ENCODE measurements at places on chromosomes 4 and X. TPM values are rescaled to one million over a fixed set of nuclear protein-coding genes. Genes with fewer than 3 reads are reported as not detected.

Gene C4orf50
- total RNA-seq, result not detected

Gene SLAIN2
- 18.6 TPM for total RNA-seq

Gene HS6ST2
- 5.8 TPM for total RNA-seq

Gene AGA
- total RNA-seq, result 50.1 TPM

Gene SLC10A4
- not detected for total RNA-seq

Gene CD38
- under 0.01 TPM for total RNA-seq

Gene GRIA3
- total RNA-seq, result 0.24 TPM

Gene SLC4A4
- under 0.01 TPM for total RNA-seq

Gene LRCH2
- total RNA-seq, result not detected

Gene ACSL1
- 100.0 TPM for total RNA-seq

Gene CT55
- not detected for total RNA-seq

Gene TDO2
- total RNA-seq, result under 0.01 TPM

Gene SYNPO2
- total RNA-seq, result 0.24 TPM

Gene CSN1S1
- total RNA-seq, result not detected

Gene USP17L22
- total RNA-seq, result not detected

Gene BEX5
- 1.2 TPM for total RNA-seq

Gene EXOC1L
- not detected for total RNA-seq

Gene NSD2
- 36.9 TPM for total RNA-seq

Gene ABCB7
- 22.4 TPM for total RNA-seq

Gene CXCL10
- 13.0 TPM for total RNA-seq

Gene KIAA1210
- total RNA-seq, result not detected

Gene VCX3B
- total RNA-seq, result not detected

Gene ZNF732
- total RNA-seq, result 1.3 TPM

Gene ZNF595
- 9.2 TPM for total RNA-seq
